H4 (cell line): ENCODE measurements at places on chromosomes 2 and 18.
A peak's percentile ranks its signal among the peaks of the same experiment; 100 is the strongest.

DNA sequence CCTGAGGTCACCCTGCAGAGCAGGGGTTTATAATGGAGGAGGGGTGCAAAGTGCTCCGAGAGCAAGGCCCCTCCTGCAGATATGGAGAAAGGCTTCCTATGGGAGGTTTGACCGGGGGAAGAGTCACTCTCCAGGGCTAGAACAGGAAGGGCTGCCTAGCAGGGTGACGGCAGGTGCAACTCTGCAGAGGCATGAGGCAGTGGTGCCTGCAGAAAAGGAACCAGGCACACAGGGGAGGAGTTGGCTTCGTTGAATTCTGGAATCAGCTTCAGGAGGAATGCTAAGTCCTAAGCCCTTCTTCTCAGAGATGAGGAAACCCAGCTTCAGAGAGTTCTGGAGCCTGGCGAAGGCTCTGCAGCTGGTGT is 17.5 kb upstream of the HPCAL1 start:
- no peak for DNase-seq

DNA sequence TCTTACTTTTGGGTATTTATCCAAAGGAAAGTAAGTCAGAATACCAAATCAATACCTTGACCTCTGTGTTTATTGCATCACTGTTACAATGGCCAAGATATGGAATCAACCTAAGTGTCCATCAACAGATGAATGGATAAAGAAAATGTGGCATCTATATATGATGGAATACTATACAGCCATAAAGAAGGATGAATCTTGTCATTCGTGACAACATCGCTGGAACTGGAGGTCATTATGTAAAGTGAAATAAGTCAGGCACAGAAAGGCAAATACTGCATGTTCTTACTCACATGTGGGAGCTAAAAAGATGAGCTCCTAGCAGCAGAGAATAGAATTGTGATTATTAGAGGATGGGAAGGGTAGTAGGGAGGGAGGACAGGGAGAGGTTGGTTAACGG is 34.6 kb downstream of the LCT start:
- no peak for DNase-seq

DNA sequence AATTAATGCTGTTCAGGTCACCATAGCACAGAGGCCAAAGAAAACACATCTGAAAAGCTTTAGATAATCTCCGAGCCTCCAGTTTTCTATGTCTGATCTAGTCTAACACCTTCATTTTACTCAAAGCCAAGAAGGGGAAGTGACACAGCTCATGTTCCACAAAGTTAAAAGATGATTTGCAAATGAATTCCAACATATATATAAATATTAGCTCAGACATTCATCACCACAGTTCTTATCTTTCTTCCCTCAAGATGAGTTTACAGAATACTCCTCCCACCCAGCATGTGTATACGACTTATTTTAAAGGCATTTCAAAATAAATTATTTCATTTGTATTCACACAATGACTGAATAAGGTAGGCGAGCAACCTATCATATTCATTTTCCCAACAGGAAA is 82.4 kb downstream of the AAK1 start:
- no peak for DNase-seq

DNA sequence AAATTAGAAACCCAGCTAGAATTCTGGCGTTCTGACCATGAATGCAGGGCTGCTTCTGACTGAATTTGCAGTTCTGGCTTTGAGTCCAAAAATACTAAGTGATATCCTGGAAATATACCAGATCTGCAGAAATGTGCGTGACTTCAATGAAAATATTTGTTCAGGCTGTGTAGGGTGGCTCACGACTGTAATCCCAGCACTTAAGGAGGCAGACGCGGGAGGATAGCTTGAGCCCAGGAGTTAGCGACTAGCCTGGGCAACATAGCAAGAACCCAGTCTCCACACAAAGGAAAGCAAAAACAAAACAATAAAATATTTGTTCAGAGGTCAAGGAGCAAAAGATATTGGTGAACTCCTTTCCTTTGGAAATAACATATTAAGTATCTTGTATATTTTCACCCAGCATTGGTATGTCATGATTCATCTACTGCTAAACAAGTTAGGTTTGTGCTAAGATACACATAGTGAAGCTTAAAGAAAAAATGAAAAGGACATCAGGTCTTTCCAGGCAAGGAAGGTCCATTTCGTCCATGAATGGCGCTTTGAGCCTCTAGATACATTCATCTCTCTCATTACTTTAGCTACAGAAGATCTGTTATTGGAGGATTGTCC is 239.2 kb downstream of the CMPK2 start:
- DNase-seq = peak; percentile 9

DNA sequence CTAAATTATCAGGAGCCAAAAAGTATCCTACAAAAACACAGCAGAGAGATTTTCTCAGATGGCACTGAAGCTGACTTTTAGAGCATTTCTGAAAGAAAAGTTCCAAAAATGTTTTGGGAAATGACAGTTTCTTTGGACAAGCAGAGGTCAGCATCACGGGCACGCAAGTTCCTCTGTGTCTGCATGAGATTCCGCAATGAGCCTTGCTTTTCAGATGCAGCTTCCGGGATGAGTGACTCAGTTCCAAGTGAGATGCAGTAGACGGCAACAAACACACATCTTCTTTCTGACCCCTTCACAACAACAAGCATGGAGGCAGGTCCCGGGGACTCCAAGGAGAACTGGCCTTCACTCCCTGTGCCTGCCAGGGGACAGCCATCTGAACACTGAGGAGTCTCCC is 76.6 kb downstream of the EIPR1 start:
- no peak for DNase-seq

DNA sequence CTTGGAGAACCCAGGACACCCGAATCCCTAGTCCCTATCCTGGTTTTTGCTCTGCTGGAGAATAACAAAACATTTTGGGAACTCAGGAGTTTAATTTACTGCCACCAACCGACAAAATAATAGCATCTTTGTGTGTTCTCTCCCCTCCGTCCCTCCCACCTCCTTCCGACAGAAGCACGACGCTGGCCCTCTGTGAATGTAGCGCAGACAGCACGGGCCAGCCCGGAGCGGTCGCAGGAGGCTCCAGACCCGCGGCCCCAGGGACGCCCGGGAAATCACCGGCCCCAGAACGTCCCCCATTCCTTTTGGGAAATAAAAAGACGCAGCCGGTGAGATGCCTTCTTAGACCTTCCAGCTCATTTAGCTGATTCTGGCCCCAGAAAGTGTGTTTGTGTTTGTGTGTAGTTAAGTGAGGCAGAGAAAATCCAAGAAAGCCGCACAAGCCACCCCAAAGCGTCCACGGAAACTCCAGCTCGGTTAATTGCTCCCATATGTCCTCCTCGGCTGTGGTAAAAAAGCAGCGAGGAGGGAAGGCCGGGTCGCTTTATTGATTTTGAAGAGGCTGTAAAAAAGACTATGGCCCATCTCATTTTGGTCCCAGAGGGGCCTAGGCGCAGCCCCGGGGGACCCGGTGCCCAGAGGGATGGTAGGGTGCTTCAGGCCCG is 577 bp upstream of the TANC1 start:
- peak; percentile 73 for DNase-seq

- DNase-seq = no peak
These were observed 9.3 kb upstream of the NMS start for GRCh38 chr2:100460904-100461530.

DNA sequence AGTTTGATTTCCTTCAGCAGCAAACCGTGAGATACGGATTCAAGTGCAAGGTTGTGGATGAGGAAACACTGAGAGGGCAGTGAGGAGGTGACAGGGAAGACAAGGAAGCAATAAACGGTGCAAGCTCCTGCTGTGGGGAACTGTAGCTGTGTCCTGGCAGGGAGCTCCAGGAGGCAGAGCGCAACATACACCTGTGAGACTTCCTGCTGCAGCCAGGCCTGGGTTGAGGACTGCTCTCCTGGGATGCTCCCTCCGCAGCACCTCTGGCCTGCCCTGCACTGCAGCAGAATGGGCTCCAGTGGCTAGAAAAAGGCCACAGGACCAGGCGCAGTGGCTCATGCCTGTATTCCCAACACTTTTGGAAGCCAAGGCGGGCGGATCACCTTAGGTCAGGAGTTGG is 85.5 kb downstream of the MRO start:
- no peak for DNase-seq

DNA sequence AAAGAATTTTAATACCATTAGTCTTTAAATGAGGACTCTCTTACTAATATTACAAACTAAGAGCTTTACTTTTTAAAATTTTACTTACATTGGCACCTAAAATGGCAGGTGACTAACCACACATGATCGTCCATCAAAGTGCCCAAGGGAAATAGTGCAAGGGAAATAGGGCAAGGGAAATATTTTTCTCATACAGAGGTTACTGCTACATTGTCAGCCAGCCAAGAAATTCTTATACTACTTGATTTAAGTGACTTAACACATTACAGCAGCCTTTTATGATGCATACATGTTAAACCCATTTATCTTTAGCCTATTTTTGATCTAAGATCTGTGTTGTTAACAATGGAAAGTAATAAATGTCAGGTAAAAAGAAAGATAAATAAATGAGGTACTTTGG is 587.2 kb upstream of the PKDCC start:
- DNase-seq = no peak

- no peak for DNase-seq
These were observed 251.2 kb downstream of the SATB2 start for GRCh38 chr2:199206536-199206935.

DNA sequence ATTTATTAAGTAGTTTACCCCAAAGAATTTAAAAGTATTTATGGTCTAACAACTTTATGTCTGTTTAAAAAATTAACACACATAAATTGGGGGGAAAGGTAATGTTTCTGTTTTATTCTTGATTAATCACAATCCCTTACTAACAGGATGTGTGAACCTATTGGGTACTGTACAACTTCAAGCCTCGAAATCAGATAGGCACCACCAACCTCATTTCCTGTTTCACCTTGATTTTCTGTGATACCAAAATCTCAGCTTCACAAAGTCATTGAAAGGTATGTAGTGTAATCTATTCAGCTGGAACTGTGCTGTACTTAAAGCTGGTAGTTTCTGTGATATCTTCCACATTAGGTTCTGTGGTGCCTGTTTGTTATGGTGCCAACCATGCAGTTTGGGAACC is 4.0 kb downstream of the RNMT start:
- no peak for DNase-seq

GRCh38 chr2:9037166-9037565 is 33.7 kb upstream of the MBOAT2 start:
- DNase-seq = no peak
